Stimulated activated naive CD4-positive, alpha-beta T cell treated with Interleukin-2 at 50 U/mL for 16 hours (primary cell): ENCODE measurements at places on chromosomes 4 and X.

- no peak for DNase-seq
These were observed 26.1 kb downstream of the ARHGEF6 start for GRCh38 chrX:136754651-136755050.

DNA sequence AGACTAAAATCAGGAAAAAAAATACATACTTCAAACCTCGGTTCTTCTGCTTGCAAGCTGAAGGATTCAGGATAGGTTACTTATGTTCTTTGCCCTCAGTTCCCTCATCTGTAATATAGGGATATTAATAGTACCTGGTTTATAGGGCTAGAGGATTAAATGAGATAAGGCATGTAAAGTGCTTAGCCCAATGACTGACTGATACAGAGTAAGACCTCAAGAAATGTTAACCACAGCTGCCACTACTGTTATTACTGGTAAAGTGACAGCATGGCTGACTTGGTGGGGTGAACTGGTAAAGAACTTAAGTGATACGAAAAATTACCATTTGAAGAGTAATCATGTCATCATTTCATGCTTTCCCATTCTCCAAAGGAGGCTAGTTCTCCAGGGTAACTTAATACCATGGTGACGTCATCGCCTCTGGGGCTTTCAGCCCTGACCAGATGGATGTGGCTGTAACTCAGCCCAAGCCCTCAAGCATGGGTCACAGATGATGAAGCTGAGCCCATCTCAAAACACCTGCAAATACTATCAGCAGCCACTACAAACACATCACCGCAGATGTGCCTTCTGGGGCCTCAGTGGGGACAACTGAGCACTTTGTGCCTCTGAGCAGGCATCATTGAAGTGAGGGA lies 44.5 kb upstream of the SCML1 start:
- no peak for DNase-seq

GRCh38 chr4:133157460-133158160 lies 8.5 kb downstream of the PCDH10 start:
- DNase-seq, result no peak

DNA sequence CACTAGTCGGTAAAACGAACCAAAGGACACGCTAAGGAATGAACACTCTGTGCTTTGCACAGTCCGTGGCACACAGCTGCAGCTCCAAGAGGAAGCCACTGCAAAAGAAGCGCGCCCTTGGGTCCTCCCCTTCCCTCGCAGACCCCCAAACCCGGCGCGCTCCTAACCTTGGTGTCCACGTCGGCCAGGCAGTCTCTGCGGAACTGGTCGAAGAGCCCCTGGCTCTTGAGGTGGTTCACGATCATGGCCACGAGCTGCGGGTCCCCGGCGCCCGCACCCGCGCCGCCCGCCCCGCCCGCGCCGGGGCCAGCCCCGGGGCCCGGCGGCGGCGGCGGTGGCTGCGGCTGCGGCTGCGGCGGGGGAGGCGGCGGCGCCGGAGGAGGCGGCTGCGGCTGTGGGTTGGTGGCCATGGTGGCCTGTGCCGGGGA lies 333 bp downstream of the BOD1L1 start:
- no peak for DNase-seq

- no peak for DNase-seq
These were observed 39.2 kb upstream of the ANTXR2 start for GRCh38 chr4:80112236-80112635.

GRCh38 chr4:2092669-2093053 lies 33.5 kb downstream of the NAT8L start:
- no peak for DNase-seq

- no peak for DNase-seq
These were observed 138.0 kb upstream of the SMIM31 start for GRCh38 chr4:164615964-164616363.

GRCh38 chr4:2049811-2050210 lies 9.3 kb upstream of the NAT8L start:
- DNase-seq, result no peak

- no peak for DNase-seq
These were observed 37.1 kb upstream of the IRAK1 start for GRCh38 chrX:154056770-154057241.

DNA sequence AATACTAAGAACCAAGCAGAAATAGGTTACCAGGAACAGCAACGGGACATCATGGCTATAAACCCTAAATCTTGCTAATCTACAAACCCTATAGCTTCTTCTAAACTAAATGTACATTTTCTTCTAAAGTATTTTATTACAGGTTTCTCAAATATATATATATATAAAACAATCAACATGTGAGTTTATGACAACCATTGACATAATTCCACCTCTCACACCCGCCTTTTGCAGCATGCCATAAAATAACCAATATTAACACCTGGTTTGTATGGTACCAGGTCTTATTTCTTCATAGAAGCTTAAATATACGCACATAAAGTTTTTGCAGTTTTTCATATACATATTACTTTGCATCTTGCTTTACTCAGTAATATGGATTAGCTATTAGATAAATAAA lies 955.3 kb upstream of the LCORL start:
- no peak for DNase-seq

- DNase-seq, result peak; percentile 12
These were observed 43.2 kb upstream of the TMSB15B start for GRCh38 chrX:103919270-103919637.

GRCh38 chr4:174189392-174190015 lies 94.0 kb downstream of the FBXO8 start:
- DNase-seq, result no peak

GRCh38 chr4:73988061-73988460 lies at the start of gene PPBP:
Gene PPBP (minus strand): TSS chr4:73988190. CDS start chr4:73988103, 87 bp downstream.
- no peak for DNase-seq

GRCh38 chr4:170652571-170652970 lies 562.8 kb upstream of the AADAT start:
- no peak for DNase-seq

DNA sequence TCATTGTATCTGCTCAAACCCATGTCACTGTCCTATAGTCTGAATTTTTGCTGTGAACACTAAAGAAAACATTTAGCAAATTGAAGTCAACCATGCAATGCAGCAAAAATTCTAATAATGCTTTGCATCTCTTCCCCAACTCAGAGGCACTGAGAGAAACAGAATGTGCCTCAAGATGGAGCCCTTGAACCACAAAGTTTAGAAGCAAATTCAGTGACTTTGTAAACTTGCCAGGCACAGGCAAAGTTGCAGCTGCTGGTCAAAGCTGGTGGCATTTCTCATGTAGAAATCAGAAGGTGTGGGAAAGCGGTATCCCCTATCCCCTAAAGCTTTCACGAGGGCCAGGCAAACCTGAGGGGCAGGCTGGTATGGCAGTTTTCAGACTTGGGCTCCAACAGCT lies 121.7 kb upstream of the DIPK2B start:
- DNase-seq, result no peak

GRCh38 chrX:292900-293897 lies 12.0 kb downstream of the PLCXD1 start:
- DNase-seq, result no peak

DNA sequence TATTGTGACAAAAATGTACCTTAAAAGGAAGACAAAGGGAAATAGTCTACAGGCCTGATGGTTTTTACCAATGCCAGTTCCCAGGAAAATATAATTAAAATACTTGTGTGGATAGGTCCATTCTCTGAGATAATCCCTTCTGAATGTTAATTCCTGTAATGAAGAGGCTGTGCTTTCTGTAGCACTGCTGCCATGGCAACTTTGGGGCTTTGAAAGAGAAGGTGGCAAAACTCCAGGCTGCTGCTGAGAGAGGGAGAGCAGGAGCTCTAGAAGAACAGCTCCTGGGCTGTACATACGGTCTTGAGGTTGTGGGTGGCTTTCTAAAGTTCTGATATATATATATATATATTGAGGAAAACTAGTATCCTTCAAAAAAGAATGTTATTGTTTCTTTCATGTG lies 125.4 kb downstream of the PDLIM5 start:
- no peak for DNase-seq

DNA sequence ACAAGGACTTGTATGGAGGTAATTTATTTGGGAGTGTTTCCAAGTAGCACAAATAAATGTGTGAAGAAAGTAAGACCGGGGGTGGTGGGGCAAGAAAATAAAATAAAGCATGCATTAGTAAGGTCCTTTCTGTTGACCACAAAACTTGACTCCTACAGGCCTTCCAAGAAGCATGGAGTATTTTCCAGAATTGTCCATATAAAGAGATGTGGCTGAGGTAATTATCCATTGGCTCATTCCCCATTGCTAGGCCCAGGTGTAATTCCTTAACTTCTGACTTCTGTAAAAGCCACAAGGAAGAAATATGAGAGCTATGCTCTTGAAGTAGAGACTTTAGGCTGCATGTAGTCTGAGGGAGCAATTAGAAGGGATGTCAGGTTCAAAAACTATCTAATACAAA lies 430.5 kb upstream of the PABPC4L start:
- DNase-seq, result no peak

- DNase-seq, result no peak
These were observed 43.8 kb downstream of the NHSL2 start for GRCh38 chrX:71954458-71954857.

- DNase-seq, result peak; percentile 0
These were observed 17.0 kb upstream of the PAPSS1 start for GRCh38 chr4:107736924-107737448.

- no peak for DNase-seq
These were observed 84.7 kb downstream of the NCAPG start for GRCh38 chr4:17895481-17895880.

GRCh38 chrX:153603131-153603656 lies 4.3 kb upstream of the CCNQ start:
- DNase-seq, result no peak

DNA sequence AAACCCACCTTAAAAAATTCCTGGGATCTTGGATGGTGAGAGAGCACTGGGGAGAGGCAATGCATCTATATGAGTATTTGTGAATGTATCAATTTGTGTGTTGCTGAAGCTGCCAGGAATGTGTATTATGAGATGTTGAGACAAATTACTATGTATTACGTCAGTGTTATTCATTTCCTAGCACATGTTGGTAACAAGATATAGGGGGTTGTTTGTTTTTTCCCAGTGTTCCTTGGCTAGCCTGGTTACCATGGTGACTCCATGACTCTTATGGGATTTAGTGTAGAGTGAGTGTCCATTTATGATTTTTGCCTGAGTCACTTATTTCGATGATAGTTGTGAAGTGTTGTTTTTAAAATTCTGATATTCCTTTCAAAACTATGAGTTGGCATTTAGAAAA lies 65.6 kb downstream of the RAB40A start:
- DNase-seq, result no peak

DNA sequence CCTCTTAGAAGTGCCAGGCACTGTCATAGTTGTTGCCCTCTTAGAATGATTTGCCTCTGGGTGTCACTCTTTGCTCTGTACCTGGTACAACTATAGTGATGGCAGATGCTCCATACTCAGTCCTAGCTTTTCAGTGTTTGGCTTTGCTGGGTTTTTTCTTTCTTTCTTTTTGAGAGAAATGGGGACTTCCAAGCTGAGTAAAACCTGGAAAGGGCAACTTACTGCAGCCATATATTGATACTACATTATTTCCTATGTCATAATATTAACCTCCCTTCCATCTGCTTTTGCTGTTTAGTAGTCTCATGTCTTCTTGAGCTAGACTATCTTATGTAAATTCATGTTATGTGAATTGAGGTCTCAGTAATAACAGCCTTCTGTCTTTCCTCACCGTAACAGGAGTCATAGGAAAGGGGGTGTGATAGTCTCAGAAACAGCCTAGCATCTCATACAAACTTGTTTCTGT lies 49.0 kb downstream of the NIPAL1 start:
- no peak for DNase-seq

- no peak for DNase-seq
These were observed 110.0 kb upstream of the PPARGC1A start for GRCh38 chr4:23999714-24000469.

DNA sequence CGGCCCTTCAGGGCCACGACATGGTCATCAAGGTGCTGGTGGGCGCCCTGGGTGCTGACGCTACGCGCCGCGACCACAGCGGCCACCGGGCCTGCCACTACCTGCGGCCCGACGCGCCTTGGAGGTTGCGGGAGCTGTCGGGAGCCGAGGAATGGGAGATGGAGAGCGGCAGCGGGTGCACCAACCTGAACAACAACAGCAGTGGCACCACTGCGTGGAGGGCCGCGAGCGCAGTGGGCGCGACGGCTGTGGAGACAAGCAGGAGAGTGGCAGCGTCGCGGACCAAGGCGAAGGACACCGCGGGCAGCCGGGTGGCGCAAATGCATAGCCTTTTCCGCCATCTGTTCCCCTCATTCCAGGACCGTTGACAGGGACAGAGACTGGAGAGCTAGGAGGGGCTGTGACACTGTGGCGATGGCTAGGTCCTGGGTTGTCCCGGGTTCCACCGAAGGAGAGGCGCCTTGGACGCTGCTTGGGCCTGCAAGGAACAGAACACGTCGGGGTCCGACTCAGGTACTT lies 919 bp downstream of the SOWAHD start:
- no peak for DNase-seq

DNA sequence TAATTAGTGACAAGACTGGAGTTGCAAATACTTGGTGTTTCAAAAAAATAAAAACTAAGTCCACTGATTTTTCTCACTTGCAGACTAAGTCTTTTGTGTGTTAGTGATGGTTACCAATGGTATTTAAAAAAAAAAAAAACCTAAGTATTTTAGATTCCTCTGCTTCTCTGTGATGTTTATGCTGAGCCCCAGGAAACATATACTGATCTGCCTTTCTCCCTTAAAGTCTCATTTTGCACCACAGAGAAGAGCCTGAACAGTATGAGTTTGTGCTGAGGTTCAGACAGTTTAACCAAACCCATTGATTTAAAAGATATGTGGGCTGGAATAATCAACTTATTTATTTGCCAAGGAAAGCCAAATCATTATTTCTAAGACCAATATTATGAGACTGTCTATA lies 1305.0 kb downstream of the PCDH18 start:
- no peak for DNase-seq

- DNase-seq, result no peak
These were observed 56.5 kb upstream of the PPARGC1A start for GRCh38 chr4:23946299-23946698.

GRCh38 chr4:119977076-119977940 lies 89.3 kb downstream of the MAD2L1 start:
- no peak for DNase-seq

DNA sequence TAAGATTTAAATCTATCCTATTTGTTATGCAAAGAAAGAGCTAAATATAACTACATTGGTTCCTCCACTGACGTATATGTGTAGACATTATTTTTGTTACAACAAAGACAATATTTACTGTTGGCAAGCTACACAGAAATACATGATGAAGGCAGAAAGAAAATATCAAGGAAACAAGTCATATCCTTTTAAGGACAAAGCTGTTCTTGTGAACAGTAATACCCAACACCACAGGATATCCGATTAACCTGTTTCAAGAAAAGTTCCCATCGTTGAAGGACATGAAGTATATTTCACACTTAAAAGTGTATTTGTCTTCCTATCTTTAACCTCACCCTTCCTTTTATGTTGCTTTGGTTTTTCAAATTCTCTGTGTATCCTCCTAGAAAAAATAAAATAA lies 235.8 kb upstream of the AADAT start:
- DNase-seq, result no peak

GRCh38 chrX:72569786-72570185 lies 2.9 kb downstream of the HDAC8 start:
- peak; percentile 0 for DNase-seq

- no peak for DNase-seq
These were observed 38.8 kb downstream of the SEC31A start for GRCh38 chr4:82851885-82852750.
